ENCODE measurements at places on chromosomes 12 and 14. TPM values are rescaled to one million over a fixed set of nuclear protein-coding genes. Genes with fewer than 3 reads are reported as not detected.

The RPS6KL1 gene
- total RNA-seq = 11.1 TPM

The TRAF3 gene
- total RNA-seq = 25.0 TPM

The PHC1 gene
- 8.5 TPM for total RNA-seq

The PTPN21 gene
- 4.9 TPM for total RNA-seq
